Fibroblast of mammary gland (primary cell): ENCODE measurements at places on chromosomes 5 and 9.

GRCh38 chr9:9893837-9894236 is 719.0 kb downstream of the PTPRD start:
- peak; percentile 1 for DNase-seq

GRCh38 chr9:30925126-30925525 is 1459.3 kb upstream of the ACO1 start:
- no peak for DNase-seq

- DNase-seq, result no peak
Measured at GRCh38 chr5:133360693-133361472, 251.5 kb downstream of the FSTL4 start.

GRCh38 chr5:1727571-1727970 is 72.1 kb downstream of the MRPL36 start:
- no peak for DNase-seq

DNA sequence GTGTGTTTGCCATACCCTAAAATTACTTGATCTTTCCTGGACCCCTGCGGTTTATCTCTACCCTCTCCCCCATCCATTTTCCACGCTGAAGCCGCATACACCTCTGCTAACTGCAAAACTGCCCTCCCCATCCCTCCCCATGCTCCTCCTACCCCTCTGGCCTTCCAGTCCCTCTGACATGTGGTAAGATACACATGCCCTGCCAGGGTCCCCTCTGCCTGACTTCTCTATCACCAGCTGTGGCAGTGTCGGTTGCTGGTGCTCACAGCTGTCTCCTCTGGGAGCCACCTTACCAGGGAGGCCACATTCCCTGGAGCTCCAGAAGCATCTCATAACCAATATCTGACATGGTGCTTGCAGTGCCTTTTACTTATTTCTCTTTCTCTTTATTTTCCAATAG is 58.9 kb upstream of the COL15A1 start:
- DNase-seq, result no peak

GRCh38 chr9:27353166-27353473 is 56.2 kb upstream of the EQTN start:
- no peak for DNase-seq

DNA sequence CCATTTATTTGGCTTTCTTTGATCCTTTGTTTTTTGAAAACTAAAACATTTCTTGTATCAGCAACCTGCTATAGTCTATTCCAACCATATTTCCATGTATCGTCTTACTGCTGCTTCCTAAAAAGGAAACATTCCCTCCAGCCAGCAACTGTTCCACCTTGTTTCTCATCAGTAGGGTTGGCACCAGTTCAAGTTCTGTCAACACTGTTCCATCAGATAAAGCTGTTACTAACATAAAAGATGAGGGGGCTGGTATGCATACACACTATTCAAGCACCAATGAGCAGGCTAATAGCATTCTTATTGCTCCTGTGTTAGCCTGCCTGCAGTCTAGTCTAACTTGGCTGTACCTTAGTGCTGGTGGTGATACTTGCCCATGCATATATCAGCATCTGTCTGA is 178.3 kb downstream of the CWC27 start:
- no peak for DNase-seq

DNA sequence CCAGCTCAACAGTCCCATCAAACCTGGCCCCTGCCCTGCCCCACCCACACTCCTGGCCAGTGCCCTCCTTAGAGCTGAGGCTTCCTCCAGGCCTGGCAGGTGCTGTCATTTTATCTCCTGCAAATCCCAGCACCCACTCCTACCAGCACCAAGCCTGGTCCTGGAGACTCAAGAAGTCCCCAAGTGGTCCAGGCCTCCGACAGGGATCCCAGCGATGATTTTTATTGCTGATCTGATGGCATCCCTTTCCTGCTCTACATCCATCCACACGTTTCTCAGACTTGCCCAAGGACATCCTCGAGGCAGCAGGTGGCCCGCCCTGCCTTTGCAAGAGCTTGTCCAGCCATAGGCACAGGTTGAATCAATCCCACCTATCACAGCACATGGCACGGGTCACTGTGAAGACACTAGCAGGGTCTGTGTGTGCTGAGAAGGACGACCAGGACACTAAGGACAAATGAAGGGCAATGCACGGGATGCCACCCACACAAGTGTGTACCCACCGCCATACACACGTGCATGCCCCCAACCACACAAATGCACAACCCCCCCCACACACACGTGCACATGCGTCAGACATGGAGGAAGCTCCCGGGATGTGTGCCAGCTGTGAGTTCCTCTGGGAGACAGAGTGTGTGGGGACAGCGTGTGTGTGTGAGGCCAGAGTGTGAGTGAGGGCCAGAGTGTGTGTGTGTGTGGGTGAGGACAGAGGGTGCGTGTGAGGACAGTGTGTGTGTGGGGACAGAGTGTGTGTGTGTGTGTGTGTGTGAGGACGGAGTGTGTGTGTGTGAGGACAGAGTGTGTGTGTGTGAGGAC is 62.4 kb upstream of the UBAC1 start:
- DNase-seq, result peak; percentile 85
